ENCODE measurements at places on chromosomes 7 and 10.

- DNase-seq = no peak
Observed at GRCh38 chr10:87090779-87091178, 3.9 kb downstream of the GLUD1 start.

GRCh38 chr10:43801140-43801539 is 152.5 kb upstream of the ZNF32 start:
- no peak for DNase-seq

- no peak for DNase-seq
Observed at GRCh38 chr10:101038484-101038883, 7.5 kb downstream of the SFXN3 start.

DNA sequence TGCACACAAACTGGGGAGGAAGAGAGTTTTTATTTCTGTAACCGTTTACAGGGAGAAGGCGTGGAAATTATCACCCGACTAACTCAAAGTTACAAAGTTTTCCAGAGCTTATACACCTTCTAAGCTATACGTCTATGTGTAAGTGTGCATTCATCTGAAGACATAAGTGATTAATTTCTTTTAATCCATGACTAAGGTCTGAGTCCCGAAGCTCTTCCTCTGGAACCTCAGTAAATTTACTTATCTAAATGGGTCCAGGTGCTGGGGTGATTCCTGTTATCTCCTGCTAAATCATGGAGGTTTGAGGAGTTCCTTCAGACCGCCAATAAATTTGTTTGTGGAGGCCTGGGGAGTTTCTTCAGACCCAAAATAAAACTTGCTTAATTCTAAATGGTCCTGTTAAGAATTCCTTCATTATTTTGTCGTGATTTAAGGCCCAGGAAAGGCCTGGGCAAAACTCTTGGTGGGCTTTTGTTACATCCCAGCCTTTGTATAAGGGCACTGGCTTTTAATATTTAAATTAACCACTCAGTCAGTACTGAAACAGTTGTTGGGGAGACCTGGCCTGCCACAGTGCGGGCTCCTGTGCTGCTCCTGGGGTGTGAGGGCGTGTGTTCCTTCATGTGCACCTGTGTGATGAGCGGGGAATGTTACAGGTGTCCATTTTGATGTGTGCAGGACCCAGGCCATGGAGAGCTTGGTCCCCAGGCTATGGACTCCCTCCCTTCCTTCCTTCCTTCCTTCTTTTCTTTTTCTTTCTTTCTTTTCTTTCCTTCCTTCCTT is 5.8 kb upstream of the METTL27 start:
- no peak for DNase-seq

DNA sequence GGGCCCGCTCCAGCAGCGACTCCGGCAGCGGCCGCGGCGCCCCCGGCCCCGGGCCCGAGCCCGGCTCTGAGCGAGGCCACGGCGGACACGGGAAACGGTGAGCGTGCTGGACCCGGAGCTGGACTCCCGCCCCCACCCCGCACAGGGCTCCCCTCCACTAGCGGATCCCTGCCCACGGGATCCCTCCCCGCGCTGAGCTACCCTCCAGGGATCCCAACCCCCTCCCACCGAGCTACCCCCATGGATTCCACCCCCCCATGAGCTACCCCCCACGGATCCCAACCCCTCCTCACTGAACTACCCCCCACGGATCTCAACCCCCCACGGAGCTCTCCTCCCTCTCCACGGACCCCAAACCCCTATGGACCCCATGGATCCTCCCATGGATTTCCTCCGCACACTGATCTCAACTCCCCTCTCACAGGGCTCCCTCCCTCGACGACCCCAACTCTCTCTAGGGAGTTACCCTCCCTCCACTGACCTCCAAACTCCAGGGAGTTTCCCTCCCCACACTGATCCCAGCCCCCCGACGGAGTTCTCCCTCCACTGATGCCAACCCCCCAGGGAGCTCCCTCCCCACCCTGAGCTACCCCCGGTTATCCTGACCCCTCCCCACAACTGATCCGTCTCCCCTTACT is 20.6 kb upstream of the HSPB1 start:
- no peak for DNase-seq

DNA sequence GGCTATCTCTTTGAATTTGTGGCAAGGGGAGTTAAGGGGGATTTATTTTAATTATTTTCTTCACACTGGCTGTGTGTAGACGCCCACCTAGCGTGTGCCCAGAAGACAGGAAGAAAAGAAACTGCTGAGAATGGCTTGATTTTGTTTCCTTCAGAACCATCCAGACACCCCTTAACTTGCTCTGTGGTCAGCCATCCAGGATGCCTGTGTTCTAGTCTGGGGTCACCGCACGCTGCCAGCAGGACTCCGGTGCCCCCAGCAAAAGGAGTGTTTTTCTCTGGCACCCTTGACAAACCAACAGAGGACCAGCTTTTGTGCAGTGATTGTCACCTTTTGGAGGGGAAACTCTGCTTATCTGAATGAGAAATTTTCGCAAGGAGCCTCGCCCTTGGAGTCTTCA is 5.3 kb downstream of the DDC start:
- no peak for DNase-seq

DNA sequence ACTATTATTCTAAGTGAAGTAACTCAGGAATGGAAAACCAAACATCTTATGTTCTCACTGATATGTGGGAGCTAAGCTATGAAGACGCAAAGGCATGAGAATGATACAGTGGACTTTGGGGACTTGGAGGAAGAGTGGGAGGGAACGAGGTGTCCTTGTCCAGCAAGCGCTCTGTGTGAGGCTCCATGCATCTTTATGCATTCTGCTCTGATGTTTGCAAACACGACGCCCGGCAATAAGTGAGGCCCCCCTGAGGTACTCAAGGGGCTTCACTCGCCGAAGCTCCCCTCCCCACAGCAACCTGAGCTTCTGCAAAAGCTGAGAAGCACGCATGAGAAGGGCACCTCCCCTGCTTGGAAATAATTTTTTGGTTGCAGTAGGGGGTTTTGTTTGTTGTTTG is 103.3 kb downstream of the LHPP start:
- DNase-seq = no peak

GRCh38 chr7:28698840-28699239 is 259.3 kb downstream of the TRIL start:
- DNase-seq = no peak

- DNase-seq = no peak
Observed at GRCh38 chr7:156780724-156781455, 112.1 kb downstream of the LMBR1 start.

DNA sequence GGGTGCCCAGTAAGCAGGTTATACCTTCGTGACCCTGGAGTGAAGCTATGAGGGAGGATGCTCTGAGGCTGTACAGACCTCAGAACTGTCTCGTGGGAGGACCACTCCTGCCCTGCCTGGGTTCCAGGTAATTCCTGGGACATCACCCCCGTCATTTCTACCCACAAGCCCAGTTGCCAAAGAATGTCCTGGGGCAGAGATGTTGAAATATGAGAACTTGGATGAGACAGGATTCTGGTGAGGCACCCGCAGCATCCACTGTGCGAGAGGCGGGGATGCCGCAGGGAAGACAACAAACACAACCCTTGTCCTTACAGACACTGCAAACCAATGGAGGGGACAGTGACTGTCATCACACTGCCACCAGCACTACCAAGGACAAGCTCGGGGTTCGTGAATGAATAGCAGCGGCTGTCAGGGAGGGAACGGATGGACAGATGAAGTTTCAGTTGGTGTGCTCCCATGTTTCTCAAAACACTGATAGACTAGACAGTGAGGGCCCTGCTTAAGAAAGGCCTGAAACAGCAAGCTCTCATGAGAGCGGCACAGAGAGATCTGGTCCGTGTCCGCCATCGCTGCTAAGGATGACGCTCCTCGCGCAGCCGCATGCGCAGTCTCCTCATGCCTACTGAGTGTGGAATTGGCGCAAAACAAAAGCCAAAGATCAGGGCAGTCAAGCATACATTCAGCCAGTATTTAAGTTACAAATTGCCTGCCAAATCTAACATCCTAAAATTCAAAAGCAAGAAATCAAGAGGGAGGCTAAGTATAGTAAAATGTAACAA is 82.0 kb upstream of the RHEB start:
- no peak for DNase-seq

- no peak for DNase-seq
Observed at GRCh38 chr7:145732521-145732920, 384.1 kb upstream of the CNTNAP2 start.

GRCh38 chr10:30775779-30776591 is 146.4 kb upstream of the LYZL2 start:
- DNase-seq = no peak

GRCh38 chr10:6343305-6344010 is 140.7 kb downstream of the PFKFB3 start:
- DNase-seq = no peak

- no peak for DNase-seq
Observed at GRCh38 chr7:75884476-75884875, 5.6 kb downstream of the RHBDD2 start.

GRCh38 chr10:43176271-43176670 is 38.0 kb downstream of the CSGALNACT2 start:
- no peak for DNase-seq

DNA sequence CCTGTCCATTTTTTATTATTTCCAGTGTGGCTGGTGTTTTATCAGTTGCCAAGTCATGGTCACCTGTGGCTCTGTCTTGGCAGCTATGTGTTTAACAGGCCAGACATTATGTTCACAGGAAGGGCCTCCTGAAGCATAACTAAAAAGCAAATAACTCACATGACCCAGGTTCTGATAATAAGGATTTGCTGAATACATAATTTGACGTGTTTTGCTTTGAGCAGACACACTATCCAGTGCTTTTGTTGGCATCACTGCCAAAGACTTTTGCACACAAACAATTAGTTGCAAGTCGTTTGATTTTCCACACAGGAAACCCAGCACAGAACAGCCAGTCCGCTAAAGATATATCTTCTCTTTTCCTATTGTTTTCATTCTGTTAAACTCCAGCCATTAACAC is 173.6 kb downstream of the ARL4A start:
- no peak for DNase-seq

DNA sequence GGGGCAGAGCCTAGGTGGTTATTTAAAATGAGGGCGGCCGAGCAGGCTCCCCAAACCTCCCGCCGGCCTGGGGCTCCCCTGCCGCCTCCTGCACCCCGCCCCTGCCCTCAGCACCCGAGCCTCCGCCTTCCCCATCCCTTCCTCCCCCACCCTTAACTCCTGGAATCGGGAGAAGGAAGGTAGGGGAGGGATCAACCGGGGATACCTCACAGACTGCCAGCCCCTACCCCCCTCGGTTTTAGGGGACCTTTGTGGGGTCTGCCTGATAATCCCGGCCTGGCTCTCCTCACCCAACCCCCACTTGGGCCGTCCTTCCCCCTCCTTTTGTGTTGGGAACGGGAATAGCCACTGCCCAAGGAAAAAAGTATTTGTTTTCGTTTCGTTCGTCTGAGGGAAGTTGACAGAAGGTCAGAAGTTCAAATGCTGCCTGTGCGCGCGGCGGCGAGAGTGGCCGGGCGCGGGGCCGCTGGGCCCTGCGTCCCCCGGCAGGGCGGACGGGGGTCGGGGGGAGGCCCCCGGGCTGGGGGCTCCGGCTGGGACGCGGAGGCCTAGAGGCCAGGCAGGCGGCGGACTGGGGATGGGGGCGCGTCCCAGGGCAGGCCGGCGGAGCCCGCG is 2.8 kb downstream of the SHH start:
- DNase-seq = no peak

GRCh38 chr7:27793780-27794179 is 53.8 kb downstream of the TAX1BP1 start:
- no peak for DNase-seq

DNA sequence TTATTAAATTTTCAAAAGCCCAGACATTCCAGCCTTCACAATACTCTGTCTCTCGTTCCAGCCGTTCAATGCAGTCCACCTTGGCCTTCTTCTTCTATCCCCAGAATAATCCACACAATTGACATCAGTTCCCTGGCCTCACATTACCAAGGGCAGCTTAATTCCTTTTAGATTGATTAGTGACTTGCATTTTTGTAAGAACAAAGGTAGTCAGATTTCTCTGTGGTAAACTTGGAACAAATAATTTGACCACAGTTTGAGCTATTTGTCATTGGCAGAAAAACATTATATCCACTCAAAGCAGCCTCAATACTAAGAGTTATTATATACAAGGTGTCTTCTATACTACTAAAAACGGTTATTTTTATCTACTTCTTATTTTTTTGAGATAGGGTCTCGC is 5.1 kb upstream of the CYTH3 start:
- no peak for DNase-seq

GRCh38 chr7:47322731-47323130 is 259.2 kb downstream of the TNS3 start:
- DNase-seq = no peak

DNA sequence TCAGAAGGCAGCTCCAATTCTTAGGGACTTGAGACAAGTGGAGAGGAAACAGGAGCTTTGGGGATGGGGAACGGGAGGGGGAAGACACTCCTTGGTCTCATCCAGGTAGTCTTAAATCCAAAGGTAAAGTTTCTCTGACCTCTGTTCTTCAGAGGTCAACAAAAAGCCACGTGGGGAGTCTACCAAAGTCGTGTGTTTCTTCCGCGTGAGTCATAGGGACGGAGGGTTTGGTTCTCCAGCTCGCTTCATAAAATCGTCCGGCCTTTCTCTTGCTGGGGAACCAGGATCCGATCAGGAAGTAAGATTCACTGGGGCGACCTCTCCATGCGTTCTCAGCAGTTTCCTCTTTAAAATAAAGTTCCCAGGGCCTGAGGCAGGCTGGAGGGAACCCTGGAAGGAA is 275.7 kb downstream of the TCERG1L start:
- no peak for DNase-seq

DNA sequence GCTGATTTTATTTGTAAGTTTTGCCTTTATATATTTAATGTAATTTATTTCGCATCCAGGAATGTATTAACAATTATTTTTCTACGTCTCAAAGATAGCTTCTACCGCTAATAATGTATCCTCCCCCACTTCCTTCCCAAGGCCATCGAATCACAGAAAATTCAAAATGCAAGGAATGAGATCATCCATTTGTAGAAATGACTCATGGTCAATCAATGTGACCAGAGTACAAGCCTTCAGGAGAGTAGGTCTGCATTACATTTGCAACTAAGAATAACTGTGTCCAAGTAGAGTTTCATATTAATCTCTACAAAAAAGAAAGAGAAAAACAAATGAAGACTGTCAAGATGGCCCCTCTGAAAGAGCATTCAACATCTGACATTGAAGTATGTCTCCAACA is 205.9 kb upstream of the PHF14 start:
- no peak for DNase-seq

DNA sequence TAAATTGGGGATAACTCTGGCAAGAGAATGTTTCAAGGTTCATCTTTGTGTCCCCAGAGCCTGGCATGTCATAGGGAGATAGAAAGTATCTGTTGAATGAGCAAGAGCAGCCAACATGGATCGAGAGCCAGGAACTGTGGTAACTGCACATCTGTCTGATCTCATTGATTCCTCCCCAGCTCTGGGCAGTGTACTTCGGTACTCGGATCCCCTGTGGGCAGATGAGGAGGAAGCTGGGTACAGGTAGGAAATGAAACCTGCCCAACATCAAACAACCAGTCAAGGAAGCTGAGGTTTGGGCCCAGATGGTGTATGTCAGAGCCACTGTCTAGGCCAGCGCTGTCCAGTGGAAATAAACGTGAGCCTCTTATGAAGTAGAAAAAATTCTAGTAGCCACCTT is 76.4 kb downstream of the GRK5 start:
- DNase-seq = no peak

GRCh38 chr7:49635800-49636199 is 137.6 kb upstream of the VWC2 start:
- DNase-seq = no peak
